Left renal cortex interstitium (tissue), 4 donors: ENCODE measurements at places on chromosomes 2 and 18.

DNA sequence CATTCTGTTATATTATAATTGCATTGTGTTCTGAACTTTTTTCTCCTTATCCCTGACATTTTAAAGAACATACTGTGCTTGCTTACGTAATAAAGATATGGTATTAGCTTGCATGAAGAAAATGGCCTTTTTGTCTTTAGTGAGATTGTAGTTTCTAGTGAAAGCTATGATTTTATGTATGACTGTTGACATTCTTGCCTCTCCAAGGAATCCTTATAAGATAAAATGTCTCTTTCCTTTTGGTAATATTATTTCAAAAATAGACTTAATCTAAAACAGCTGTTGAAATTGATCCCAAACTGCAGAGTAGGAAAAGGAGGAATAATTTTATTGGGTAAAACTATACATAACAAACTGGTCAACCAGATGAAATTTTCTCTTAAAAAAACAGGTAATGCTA lies 40.8 kb upstream of the CCDC102B start:
- no peak for DNase-seq

DNA sequence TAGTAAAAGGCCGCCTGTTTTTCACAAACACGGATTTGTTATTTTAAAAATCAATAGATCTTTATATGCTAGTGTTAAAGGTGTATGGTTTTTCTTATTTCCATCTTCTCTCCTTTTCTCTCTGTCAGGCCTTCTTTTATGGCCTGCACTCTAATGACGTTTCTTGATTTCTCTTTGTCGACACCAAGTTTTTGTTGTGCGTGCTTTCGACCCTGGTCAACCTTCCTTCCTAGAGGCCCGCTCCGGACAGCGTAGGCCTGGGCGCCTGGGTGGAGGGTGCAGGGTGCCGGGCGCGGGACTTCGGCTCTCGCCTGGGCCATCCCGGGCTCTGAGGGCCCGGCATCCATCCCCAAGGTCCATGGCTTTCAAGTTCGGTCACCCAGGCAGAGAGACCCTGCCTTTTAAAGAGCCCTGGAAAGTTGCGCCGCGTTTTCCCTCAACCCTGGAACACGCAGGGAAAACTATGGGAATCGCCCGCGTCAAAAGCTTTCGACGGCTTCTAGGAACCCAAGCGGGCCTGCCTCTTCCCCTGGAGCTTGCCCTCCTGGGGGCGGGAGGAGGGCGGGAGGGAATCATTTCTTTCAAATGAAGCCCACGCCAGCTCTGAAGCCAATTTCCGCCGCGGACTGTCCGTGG lies 4.1 kb upstream of the SATB2 start:
- DNase-seq = no peak

GRCh38 chr2:15230599-15231192 lies 330.4 kb downstream of the NBAS start:
- no peak for DNase-seq

- DNase-seq = no peak
Observed at GRCh38 chr2:99348173-99348572, 11.0 kb downstream of the EIF5B start.

DNA sequence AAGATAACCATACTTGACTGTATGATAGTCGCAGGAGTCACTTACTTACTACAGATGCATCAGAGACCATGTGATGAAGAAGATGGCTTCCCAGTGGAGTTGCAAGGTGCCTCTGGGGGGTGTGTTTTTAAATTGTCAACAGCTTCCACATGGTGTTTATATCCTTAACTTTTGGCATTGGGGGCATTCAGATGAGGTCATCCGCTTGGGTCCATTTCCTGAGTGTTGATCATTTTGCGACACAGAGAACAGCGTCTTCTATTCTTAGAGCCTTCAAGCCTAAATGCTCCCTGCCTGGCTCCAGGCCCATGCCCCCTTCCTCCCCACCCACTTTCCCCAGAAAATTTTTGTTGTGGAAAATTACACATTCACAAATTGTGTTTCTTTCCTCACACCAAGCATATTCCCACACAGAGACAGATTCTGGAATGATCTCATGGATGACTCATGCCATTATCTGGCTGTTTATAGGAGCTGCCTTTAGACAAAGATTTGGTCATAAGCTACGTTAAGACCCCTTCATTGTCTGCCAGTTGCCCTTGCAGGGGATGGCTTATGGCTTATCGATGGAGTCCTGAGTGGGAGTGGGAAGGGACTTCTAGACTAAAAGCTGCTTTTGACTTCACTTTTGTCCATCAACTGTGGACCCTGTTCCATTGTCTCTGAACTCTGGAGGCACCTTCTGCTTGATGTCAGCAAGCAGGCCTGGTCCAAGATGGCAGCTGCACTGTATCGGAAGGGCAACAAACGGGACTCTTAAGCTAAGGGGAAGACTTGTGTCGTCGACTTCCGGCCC lies 91.8 kb downstream of the CABLES1 start:
- no peak for DNase-seq

DNA sequence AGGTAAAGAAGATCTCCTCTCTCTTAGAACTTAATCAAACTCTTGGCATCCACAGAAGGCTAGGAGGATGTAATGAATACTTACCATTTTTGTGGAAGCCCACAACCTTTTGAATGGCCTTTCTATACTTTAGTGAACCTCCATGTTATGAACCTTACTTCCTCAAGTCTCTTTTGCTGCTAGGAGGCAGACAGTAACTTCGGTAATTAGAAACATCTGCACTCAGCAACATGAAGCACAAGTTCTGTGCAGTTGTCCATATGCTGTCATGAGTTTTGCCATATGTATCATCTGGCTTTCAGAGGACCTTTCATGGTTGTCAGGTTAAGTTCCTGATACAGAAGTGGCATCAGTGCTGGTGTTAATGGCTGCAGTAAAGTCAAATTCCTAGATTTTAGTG lies 50.4 kb downstream of the PDK1 start:
- no peak for DNase-seq

- no peak for DNase-seq
Observed at GRCh38 chr2:231115651-231116050, 9.2 kb downstream of the HTR2B start.

DNA sequence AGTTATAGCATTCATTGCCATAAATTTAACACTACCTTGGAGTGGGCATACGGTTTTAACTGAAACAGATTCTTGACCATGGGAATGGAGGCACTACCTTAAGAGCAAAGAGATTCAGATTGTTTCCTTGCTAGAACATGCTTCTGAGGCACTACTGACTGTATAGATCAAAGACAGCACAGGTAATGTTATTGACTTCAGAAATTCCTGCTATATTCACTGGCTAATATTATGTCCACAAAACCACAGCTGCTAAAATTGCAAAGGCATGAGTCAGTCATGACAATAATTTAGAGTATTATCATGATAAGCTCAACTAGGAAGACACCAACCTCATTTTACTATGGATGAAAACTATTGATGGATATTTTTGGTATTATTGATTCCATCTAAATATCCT lies 39.4 kb downstream of the SLC8A1 start:
- DNase-seq = no peak

GRCh38 chr18:23816021-23816420 lies 126.8 kb downstream of the LAMA3 start:
- DNase-seq = no peak

GRCh38 chr2:56918790-56919189 lies 735.0 kb downstream of the CCDC85A start:
- no peak for DNase-seq
